Endothelial cell of umbilical vein (primary cell): ENCODE measurements at places on chromosomes 12 and 14. TPM values are rescaled to one million over a fixed set of nuclear protein-coding genes. Genes with fewer than 3 reads are reported as not detected.
A peak's percentile ranks its signal among the peaks of the same experiment; 100 is the strongest.

SDSL gene
- total RNA-seq: 3.7 and 5.7 TPM in 2 replicates

IL22 gene
- total RNA-seq: not detected in 2 replicates

DNA sequence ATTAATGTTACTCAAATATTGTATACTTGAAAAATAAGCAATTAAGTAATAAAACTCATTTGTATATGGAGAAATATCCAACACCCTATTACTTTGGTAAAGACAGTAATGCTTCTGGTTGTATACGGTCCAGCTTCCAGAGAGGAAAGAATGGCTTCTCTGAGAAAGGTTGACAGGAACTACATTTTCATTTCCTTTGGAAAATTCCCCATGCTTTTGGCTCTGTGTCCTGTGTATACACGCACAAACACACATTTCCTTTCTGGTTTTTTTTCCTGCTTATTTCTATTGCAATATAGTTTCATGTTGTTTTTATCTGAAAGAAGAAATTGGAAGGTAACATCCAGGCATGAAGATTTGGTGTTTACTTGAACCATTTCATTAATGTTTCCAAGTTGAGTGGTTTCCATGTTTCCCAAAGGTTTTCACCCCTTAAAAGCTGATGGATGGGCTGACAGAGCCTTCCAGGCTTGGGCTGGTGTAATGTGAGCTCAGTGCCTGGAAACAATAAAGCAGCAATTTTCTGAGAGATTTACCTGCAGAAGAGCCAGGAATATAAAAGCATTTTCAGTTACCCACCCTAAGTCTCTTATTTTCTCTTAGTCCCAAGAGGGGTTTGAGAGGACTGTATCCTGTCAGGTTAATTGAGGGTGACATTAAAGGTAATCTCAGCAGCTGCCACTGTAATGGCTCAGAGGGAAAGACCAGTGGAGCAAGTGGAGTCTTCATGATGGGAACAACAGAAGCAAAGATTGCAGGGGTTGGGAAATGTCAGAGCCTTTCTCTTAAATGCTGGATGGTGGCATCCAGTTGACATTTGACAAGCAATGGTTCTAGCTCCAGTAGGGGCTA, 33.4 kb upstream of the TMTC1 start:
- no peak overlapping the region for H3K4me3 ChIP-seq
- H3K27me3 ChIP-seq: peaks cover 1% of the 10 kb centered on the region
- no peak overlapping the region for H3K27ac ChIP-seq
- peak; percentile 58 for DNase-seq

DNA sequence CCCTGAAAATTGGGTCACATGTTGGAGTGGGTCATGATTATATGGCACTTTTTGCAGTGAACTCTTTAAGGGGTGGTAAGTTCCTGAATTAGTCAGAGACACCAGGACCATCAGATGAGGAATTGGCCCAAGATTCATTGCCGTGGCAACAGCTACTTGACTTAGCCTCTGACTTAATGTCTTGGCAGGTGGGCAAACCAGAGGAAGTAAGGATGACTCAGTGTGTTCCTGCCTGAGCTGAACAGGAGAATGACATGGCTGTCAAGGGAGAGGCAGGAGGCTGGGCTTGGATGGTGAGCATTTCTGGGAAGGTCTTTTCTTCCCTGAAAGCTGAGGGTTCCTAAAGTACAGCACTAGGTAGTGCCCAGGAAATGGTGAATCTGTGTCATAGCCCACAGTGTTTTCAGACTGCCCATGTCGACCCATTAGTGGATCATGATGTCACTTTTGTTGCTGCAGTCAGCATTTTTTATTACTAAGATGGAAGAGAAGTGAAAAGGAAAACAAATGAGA, 170.1 kb upstream of the PWP1 start:
- H3K27ac ChIP-seq: peak overlapping the region; percentile 54
- no peaks in the 10 kb centered on the region for H3K36me3 ChIP-seq
- DNase-seq: peak; percentile 73
- no peak overlapping the region for H3K4me3 ChIP-seq
- H3K27me3 ChIP-seq: no peaks in the 10 kb centered on the region

PPM1A gene
- total RNA-seq: 33.9 and 36.4 TPM in 2 replicates

PLBD1 gene
- 0.14 TPM in 1 of 2 replicates, not detected in the other for total RNA-seq

GRCh38 chr14:36579573-36580140, 2.8 kb downstream of the NKX2-8 start:
- no peak overlapping the region for H3K27ac ChIP-seq
- H3K4me1 ChIP-seq: peaks cover 5% of the 10 kb centered on the region
- no peak for DNase-seq
- H3K27me3 ChIP-seq: peaks cover 58% of the 10 kb centered on the region
- H3K4me3 ChIP-seq: no peak overlapping the region
- H3K36me3 ChIP-seq: no peaks in the 10 kb centered on the region

GRCh38 chr14:76355771-76356170, 20.2 kb upstream of the ESRRB start:
- DNase-seq: no peak
- H3K27me3 ChIP-seq: peaks cover 3% of the 10 kb centered on the region
- no peak overlapping the region for H3K4me3 ChIP-seq
- no peaks in the 10 kb centered on the region for H3K36me3 ChIP-seq
- H3K4me1 ChIP-seq: no peaks in the 10 kb centered on the region
- no peak overlapping the region for H3K27ac ChIP-seq

- no peak overlapping the region for H3K27ac ChIP-seq
- no peaks in the 10 kb centered on the region for H3K27me3 ChIP-seq
- H3K4me3 ChIP-seq: no peak overlapping the region
- peak; percentile 19 for DNase-seq
- no peaks in the 10 kb centered on the region for H3K4me1 ChIP-seq
Measured at GRCh38 chr12:56014205-56014604, 6.6 kb upstream of the IKZF4 start.

CLEC2B gene
- total RNA-seq: 16.4 and 18.3 TPM in 2 replicates

WNT5B gene
- total RNA-seq: not detected in 2 replicates

DNA sequence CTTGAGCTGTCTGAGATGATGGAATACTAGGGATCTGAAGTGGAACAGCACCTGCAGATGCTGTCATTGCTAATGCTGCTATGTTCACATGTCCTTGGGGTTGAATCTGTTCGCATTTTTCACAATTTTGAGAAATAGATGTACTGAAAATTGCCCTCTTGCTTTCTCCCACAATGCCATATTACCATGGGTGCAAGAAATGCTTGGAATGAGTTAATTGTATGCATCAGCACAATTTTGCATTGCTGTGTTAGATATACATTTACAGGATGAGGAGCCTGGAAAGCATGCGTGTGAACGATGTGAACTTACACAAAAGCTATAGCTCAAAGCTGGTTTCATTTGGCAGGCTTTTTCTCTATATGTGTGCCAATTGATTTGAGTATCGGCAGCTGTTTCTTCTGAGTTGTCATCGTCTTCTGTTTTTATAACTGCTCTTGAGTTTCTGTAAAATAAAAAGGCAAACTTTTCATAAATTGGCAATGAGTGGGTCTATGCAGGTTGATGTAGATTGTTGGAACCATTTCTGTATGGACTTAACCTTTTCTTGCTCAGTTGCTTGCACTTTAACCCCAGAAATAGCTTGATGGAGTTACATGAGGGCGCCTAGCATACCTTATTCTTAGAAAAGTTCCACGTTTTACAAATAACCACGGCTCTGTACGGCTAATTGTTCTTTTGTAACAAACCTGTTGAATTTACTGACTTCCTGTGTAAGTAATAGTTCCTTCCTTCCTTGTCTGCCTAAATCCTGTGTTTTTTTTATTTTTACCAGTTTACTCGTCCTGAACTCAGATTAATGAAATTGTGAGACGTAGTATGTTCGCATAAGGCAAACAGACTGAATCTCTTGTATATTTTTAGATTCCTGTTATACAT, 105.9 kb downstream of the FGD4 start:
- no peaks in the 10 kb centered on the region for H3K27me3 ChIP-seq
- no peaks in the 10 kb centered on the region for H3K36me3 ChIP-seq
- no peak overlapping the region for H3K4me3 ChIP-seq

CPNE8 gene
- total RNA-seq: 12.5 and 13.7 TPM in 2 replicates

DNA sequence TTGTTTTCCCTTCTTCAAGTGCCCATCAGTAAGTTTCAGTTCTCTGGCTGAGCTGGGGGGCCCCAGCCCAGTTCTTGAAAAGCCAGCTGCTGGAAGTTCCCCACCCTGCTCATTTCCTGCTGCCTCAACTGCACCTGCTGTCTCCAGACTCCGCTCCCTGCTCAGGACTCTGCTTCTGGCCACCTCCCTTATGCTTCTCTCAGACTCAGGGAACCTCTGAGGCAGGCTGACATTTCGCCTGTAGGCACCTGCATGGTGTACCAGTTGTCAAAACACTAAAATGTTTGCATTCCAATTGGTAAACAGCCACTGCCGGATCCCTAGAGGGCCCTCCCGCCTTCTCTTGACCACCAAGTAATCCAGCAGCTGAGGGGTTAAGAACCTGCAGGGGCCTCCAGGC, 136.5 kb upstream of the VRK1 start:
- H3K36me3 ChIP-seq: no peaks in the 10 kb centered on the region
- H3K27me3 ChIP-seq: no peaks in the 10 kb centered on the region
- H3K4me3 ChIP-seq: no peak overlapping the region
- DNase-seq: no peak

GRCh38 chr12:111213561-111213960, 155.3 kb downstream of the PHETA1 start:
- no peak overlapping the region for H3K4me3 ChIP-seq
- H3K27me3 ChIP-seq: no peaks in the 10 kb centered on the region
- H3K27ac ChIP-seq: no peak overlapping the region
- no peak for DNase-seq

GRCh38 chr14:43031598-43031997, 1424.9 kb downstream of the LRFN5 start:
- H3K4me3 ChIP-seq: no peak overlapping the region
- no peaks in the 10 kb centered on the region for H3K36me3 ChIP-seq
- H3K27me3 ChIP-seq: no peaks in the 10 kb centered on the region
- DNase-seq: no peak
